ENCODE measurements at places on chromosomes 1 and 21.

- DNase-seq, result no peak
Measured at GRCh38 chr1:1768249-1768992, 9.8 kb downstream of the NADK start.

DNA sequence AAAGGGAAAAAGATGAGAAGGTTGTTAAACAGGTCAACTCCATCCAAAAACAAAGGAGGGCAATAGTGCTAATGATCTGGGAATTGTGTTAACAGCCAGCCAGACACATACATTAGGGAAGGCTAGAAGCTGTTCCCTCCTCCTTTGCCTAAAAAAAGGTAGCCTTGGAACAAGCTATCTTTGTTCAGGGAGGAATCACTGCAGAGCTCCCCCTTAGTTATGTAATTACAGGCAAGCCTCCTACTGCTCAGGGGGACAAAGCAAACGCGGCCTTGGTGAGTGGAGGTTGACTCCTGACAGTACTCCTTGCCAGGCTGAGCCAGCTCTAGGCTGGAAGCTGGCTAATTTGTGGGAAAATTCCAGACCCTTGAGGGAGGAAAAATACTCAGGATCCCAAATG lies 97.6 kb downstream of the VAV3 start:
- no peak for DNase-seq

DNA sequence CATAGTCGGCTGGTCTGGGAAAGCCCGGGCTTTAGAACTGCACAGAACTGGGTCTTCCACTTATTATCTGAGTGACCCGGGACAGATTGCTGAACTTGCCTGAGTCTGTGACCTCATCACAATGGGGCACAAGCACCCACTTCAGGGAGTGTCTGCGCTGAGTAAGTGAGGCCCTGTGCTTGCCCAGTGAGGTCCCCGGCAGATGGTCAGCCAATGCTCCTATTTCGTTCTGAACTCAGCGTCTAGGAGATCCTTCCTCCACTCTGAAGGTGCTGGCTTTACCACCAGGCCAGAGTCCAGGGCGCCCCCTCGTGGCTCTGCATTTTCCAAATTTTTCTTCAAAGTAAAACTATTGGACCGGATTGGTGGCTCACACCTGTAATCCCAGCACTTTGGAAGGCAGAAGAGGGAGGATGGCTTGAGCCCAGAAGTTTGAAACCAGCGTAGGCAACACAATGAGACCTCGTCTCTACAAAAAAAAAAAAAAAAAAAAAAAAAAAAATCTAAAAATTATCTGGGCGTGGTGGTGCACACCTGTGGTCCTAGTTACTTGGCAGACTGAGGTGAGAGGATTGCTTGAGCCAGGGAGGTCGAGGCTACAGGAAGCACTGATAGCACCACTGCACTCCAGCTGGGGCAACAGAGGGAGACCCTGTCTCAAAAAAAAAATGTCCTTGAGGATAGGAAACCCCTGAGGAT lies 61.7 kb downstream of the FCRL5 start:
- DNase-seq, result no peak

DNA sequence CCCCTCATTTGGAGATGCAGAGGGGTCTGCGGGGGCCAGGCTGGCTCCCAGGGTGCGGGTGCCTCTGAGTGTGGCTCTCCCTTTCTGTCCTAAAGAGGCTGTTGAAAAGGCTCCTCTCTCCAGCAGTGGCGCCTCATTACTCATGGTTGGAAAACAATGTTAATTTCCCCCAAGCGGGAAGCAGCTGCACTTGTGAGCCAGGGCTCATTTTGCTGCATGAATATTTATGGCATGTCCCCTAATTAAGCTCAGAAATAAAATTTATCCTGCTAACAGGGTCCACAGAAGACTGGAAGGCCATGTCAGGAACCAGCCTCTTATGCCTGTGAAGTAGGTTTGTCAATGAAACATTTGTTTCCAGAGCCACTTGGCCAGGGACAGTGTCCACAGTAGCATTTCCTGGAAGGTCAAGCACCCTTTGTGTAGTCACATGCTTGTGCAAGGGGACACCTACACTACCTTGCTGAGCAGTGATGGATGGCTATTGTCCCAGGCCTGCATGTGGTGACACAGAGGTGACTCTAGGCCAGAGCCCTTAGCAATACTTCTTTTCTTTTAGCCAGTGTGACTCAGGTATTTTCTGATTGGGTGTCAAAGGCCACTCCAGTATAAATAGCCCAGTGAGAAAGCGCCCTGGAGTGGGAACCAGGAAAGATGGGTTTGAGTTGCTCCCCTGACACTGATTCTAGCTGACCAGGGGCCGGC lies 259.0 kb downstream of the FOXD2 start:
- DNase-seq, result no peak

DNA sequence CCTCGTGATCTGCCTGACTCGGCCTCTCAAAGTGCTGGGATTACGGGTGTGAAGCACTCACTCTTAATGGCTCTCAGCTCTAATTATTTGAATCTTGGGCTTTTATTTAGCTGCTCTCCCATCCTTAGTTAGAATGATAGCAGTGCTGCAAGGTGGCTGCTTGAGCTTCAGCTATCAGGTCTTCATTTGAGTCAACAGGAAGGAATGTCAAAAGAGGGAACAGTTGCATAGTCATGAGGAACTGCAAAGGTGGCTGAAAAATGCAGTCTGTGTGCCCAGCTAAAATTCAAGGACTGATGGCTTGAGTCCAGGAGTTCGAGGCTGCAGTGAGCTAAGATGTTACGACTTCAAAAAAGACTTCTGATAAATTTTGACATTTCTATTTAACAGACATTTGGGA lies 55.6 kb downstream of the UCK2 start:
- DNase-seq, result no peak

GRCh38 chr1:202578001-202578504 lies 132.2 kb downstream of the SYT2 start:
- no peak for DNase-seq

- DNase-seq, result no peak
Measured at GRCh38 chr1:45097944-45098343, 85.9 kb downstream of the UROD start.

GRCh38 chr1:186967656-186968394 lies 139.1 kb downstream of the PLA2G4A start:
- DNase-seq, result no peak

DNA sequence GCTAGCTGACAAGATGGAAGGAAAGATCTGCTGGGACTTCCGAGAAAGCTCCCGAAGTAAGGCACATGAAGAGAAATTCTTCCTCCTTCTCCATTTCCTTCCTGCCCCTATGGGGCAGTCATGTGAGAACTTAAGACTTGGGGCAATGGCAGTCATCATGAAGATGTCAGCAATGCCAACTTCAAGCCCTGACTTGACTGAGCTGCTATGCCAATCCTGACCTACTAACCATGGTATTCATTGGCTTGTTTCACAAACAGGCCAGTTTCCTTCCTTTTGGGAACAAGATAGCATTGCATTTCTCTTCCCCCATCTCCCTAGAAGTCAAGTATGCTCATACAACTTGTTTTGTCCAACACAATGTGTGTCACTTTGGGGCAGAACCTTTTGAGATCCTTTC lies 25.5 kb downstream of the GRIK1 start:
- no peak for DNase-seq

DNA sequence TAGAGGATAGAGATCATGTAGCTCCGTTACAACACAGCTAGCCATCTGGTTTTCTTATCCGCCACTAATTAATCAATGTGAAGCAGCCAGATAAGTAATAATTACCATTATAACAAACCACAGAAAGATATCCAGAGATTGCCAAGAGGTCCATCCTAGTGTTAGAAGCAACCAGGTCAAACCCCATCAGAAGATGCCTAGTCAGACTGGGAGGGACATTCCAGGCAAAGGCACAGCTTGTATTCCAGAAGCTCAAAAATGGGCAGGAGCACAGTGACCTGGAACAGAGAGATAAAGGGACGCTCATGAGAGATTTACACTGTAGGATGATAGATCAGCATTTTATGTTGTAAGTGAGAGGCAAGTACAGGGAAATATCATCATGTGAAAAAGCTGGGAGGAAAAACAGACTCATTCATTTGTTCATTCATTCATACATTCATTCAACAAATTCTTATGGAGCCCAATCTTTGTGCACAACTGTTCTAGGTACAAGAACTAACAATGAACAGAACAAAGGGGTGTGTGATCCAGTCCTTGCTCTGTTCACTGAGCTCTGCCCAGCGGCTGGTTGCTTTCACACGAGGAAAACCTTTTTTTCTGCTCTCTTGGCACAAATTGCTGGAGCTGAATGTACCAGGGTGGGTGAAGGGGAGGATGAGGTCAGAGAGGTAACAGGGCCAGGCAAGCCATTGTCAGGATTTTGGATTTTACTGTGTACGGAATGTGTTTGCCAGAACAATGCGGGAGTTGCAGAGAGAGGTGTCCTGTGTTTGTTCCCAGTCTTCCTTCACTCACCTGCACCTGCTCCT lies 240.8 kb upstream of the FGGY start:
- DNase-seq, result no peak

DNA sequence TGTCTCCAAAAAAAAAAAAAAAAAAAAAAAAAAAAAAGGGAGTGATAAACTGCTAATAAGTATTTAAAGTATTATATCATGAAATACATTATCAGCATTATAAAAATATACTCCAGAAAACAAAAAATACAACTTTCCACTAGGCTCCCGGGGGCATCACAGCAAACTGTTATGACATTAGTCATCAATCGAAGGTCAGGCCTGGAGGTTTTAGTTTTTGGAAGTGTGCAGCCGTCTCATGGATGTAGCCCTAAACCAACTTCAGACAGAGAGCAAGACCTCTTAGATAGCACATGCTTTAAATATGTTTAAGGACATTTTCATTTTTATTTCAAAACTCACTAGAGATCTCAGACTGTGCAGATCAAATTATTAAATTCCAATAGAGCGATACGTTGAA lies 106.3 kb downstream of the RERE start:
- no peak for DNase-seq

GRCh38 chr1:9069326-9070100 lies at the start of gene SLC2A5:
TSS of gene SLC2A5 (minus strand) at chr1:9069635. CDS start at chr1:9069536, 99 bp downstream.
- DNase-seq, result no peak

- peak; percentile 43 for DNase-seq
Measured at GRCh38 chr1:21216835-21217811, 40.4 kb upstream of the EIF4G3 start.

- no peak for DNase-seq
Measured at GRCh38 chr1:57345916-57346315, 77.9 kb downstream of the DAB1 start.

GRCh38 chr1:84899969-84900368 lies 7.0 kb upstream of the LPAR3 start:
- no peak for DNase-seq

DNA sequence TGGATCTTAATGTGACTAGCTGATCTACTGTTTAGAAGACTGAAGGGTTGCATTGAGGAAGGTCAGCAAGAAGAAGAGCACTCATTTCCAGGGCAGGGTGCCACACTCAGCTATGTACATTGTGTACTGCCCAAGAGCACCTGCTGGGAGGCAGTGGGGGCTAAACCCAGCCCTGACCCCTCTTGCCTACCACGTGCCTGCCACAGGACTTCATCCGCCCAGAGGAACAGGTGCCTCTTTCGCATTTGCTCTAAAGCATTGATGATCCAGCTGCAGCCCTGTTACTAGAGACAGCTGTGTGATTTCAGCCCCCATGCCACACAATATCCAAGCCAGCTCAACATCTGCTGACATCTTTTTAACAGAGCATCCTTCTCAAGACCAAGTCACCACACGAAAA lies 341.8 kb downstream of the LMX1A start:
- no peak for DNase-seq

- DNase-seq, result no peak
Measured at GRCh38 chr1:230237805-230238204, 170.8 kb downstream of the GALNT2 start.
